ENCODE measurements at places on chromosomes 6 and 20.

DNA sequence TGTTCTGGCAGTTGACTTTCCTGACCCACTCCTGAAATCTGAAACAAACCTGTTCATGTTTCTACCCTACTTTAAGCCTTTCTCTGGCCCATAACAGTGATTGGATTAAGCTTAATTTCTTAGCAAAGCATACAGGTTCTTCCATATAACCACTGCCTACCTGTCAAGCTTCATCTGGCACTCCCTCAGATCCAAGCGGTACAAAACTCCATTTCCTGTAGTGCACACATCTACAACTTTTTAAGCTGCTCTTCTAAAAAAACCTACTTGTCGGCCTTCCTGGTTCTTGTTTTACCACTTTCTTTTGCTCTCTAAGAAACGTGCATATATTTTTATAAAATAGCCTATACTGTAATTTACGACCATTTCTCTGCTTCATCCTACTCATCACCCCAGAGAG is 916 bp upstream of the PPP1R11 start:
- DNase-seq = no peak

DNA sequence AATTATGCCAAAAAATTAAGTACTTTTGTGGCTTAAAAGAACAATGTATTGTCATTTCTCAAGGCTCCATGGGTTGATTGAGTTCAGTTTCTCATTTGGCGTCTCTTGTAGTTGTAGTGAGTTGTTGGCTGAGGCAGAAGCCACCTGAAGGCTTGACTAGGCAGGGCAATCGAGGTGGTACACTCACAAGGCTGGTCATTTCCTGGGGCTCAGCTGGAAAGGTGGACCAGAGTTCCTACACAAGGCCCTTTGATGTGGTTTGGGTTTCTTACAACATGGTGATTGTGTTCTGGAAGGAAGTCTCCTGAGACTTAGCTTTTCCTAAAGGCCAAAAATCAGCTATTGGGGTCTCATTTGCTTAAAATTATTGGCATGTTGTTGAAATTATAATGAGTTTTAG is 22.6 kb downstream of the MAS1 start:
- DNase-seq = no peak

DNA sequence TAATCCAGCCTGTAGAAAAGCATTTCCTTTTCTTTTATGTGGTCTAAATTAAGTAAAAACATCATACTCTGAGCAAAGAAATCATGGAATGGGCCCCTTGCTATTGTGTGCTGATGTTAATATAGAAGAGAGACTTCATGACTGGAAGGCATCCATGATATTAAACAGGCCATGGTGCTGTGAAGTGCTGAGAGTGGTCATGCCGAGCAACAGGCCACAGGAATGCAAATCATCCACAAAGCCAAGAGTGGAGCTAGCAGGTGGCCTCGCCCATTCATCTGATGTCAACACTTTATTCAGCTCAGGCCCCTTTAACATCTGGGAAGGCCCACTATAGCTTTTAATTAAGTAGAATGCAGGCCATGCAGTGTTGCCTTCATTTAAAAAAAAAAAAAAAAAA is 115.2 kb upstream of the HMGCLL1 start:
- DNase-seq = no peak

DNA sequence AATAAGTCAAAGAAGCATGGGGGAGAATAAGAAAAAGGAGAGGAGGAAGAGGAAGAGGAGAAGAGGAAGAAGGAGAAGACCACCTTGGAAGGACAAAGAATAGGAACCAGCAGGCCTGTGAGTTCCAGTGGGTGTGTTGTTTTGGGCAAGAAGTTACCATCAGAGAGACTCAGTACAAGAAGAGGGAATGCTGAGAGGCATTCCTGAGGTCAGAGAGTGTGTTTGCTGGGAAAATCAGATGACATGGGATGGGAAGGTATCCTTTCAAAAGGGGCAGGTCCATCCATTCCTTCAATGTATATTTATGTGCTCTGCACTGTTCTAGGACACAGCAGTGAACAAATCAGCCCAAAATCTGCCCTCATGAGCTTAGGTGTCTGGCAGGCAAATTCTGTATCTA is 40.5 kb upstream of the PRIM2 start:
- no peak for DNase-seq

GRCh38 chr6:17280138-17280537 is 1.0 kb upstream of the RBM24 start:
- DNase-seq = no peak

DNA sequence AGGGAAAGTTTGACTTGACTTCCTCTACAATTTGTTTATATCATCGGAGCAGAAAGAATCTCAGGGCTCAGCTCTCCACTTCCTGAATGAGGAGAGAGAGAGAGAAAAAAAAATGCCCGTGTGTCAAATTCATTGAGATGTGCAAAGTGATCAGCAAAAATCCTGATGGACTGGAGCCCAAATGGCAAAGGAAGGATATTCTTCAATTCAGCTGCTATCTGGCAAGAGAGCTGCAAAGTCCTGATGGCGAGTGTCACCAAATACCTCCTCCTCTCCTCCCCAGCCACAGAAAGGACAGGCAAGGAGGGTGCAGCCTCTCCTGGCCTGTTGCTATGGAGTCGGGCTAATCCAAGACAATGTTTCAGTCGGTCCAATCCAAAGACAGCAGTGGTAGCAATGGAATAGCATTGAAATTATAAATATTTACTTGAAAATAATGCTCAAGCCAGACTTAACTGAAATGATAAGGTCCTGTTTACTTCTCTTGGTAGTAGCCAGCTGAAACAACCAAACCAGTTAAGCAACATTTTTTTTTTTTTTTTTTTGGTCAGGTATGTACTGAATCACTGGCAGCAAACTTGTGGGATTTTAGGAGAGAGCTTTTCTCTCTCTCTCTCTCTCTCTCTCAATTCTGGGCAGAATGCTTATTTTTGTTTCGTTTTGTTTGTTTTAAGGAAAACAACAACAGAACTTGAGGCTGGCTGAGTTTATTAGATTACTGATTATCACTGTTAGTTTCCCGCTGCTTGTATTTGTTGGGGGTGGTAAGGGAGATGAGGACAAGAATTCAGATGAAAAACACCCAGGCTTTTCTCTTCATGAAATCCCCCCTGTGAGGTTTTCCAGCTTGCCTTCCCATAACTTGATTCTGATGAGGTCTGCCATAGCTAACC is 204.2 kb downstream of the BCAS1 start:
- DNase-seq = no peak

GRCh38 chr6:143685653-143686052 is 7.9 kb downstream of the PHACTR2 start:
- DNase-seq = no peak

DNA sequence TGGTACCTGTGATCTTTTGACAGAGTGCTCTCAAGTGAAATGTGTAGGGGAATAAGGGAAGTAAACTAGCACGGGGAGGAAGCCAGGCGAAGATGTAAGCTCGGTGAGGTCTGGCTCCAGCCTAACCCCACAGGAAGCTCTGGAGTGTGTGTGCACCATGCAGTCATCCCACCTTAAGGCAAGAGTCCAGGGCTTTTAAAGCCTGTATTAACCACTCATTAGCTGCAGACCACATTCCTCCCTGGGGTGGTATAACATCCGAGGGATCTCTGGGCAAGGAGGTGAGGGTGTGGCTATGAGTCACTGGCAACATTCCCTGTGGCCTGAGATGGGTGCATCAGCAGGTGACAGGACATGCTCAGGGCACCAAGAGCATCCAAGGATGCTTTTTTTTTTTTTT is 12.5 kb upstream of the RANBP9 start:
- no peak for DNase-seq

- no peak for DNase-seq
These were observed 27.5 kb downstream of the FOXC1 start for GRCh38 chr6:1636971-1637871.

DNA sequence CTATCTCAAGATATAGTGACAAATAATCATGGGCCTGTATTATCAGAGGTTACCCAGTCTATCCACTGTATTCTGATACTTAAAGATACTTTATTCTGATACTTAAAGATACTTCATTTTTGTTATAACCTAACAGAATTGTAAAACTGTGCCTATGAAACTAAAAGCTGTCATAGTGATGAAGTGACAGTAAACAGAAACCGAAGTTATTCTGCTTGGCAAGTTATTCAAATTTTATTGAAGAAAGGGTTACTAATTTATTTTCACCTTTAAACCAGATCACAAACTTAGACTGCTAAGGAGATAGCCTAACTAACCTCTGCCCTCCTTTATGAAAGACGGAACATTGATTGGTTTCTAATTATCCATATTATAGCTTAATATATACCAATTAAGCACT is 604.6 kb upstream of the IMPG1 start:
- DNase-seq = no peak

DNA sequence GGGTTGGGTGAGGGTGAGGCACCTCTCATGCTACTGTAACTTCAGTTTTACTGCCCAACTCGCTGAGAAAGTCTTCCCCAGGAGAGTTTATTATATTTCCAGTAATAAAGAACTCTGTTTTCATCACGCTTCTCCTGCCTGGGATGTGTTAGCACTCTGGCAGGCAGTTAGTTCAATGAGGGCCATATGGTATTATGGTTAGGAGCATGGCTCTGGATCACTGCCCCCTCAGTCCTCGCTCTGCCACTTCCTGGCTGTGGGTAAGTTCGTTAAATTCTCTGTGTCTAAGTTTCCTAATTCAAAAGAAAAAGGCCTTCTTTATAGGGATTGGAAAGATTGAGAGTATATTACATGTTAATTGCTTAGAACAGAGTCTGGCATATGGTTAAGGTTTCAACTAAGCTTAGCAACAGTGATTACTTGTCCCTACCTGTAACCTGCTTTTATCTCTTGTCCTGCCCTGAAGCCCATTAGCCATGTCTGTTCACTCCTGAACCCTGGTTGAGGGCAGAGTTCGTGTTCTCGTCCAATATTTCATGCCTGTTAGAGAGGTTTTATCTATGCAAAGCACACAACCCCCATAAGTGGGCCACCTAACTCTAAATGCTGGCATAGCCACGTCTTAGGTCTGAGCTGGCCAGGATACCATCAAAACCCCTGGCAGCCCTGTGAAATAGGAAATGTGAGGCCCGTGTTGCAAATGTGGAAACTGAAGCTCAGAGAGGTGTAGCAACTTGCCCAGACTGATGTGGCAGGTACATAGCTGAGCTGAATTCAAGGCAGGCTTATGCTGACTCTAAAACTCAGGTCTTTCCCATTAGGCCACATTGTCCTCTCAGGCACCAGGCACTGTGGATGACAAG is 342.5 kb upstream of the JARID2 start:
- DNase-seq = no peak

DNA sequence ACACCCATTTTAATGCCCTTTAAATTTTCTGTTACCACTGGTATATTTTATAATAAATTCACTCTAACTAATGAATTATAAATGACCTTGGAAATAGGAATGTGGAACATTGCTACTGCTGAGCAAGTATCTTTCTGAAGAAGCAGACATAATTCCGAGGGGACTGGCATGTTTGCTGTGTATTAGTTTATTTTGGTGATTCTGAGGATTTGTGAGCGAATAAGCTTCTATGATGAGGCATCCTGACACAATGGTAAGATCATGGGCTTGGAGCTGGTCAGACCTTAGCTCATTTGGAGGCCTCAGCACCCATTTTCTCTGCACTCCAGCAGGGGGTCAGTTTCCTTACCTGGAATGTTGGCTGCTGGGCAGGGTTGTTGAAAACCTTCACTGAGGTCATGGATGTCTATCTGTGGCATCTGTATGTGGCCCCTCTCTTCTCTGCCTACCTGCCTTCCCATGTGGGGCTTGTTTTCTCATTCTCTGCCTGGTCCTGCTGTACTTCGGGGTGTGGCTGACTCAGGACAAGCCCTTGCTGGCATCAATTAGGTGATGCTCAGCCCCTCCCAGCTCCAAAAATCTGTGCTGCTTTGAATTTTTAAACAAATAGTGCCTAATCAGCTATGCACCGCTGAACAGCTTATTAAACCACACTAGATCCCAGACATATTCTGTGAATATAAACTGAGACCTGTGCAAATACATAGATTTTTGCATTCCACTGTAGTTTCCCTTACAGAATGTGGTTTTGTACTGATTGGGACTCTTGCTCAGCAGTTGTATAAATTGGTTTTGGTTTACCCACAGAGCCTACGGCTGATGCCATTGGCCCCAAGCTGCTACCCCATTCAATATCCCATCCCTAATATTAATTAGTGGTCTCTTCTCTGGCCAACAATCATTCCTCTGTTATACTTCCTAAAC is 10.7 kb downstream of the ARID1B start:
- DNase-seq = no peak

DNA sequence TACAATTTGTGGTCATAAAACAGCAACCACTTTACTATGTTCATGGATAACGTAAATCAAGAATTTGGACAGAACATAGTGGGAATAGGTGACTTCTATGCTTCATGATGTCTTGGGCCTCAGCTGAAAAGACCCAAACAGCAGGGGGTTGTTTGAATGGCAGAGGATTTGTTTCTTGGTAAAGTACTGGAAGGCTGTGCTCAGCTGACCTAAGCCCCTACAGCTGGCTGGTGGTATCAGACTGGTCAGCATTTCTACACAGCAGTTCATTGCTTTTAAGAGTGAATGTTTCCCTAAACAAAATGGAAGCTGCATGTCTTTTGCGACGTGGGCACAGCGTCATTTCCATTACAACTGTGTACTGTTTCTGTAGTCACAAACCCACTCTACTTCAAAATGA is 148.5 kb upstream of the DEFB112 start:
- no peak for DNase-seq

DNA sequence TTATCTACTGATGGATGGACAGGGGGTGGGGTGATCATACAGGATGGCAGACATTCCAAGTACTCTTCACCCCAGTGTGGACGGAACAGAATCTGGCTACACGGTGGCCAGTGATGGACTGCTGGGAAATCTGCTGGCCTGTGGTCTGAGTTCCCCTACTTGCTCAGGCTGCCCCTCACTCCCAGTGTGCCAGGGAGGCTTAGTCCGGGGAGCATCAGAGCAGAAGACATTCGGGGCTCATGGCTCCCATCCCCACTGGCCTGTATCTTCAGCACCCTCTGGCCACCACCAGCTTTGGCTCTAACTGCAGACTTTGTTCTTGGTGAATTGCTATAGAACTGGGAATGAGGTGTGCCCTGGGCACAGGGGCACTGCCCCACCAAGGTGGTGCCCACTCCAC is 15.3 kb downstream of the TLDC2 start:
- DNase-seq = no peak

Measured in T-helper 2 cell treated with Interferon-gamma antibody and Interleukin-4, amounts not matched to agents 5 μg/mL and 100 μg/mL, for 36 hours (primary cell).